ENCODE measurements at places on chromosomes 1 and 21.

DNA sequence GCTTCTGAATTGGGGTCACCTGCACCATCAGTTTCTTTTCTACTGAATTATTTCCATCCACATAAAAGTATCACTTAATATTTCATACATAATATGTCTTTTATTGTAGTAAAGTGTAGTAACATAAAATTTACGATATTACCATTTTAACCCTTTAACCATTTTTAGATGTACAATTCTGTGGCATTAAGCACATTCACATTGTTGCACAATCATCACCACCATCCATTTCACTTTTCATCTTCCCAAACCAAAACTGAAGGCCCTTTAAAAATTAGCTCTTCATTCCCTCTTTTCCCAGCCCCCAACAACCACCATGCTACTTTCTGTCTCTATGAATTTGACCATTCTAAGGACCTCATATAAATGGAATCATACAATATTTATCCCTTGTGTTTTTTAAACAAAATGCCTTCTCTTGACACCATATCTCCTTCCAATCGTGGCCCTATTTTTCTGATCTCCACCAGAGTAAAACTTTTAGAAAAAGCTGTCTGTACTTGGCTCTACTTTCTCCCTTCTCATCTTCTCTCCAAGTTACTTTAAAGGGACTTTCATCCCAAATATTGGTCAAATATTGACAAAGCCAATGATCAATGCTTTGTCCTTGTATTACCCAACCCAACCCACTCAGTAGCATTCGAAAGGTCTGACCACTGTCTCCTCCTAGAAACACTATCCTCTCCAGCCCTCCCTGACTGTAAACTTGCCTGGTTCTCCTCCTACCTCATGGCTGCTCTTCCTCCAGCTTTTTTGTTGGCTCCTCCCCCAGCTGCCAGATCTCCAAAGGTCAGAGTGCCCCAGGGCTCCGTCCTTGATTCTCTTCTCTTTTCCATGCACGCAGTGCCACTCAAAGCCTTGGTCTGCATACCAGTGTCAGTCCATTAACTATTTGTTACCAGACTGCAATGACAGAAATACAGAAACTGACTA is 44.7 kb downstream of the SLC30A10 start:
- DNase-seq: no peak

GRCh38 chr1:43711524-43712386 is 4.4 kb downstream of the ST3GAL3 start:
- no peak for DNase-seq

DNA sequence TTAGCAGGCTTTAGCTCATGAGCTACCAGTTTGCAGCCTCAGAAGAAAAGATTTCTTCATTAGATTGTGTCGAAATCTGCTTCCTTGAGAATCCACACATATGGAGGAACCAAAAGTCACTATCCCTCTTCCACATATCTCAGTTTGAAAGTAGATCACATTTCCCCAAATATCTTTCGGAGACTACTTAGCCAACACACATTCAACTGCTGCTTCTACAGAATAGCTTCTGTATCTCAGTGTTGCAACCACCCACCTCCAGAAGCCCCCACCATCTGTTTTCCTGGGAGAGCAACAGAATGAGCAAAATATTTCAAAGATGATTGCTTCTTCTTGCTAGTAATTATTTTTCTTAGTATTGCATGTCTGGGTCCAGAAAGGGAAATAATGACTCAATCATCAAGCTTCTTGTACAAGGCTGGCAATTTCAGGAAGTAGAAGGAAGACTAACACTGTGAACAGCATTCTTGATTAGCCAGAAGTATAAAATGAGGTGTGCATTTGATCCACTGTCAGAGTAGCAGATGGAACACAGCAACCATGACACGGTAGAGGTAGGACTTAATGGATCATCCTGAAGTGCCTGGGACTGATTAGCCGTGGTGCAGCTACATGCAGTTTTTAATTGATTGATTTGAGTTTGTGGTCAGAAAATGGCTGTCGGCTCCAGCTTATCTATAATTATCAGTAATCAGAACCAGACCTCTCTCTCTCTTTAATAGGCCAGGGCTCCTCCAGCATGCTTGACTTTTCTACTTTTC is 24.9 kb downstream of the ZC3H11B start:
- no peak for DNase-seq

- DNase-seq: no peak
Measured at GRCh38 chr1:64212031-64212430, 8.6 kb downstream of the UBE2U start.

Measured in CD4-positive, alpha-beta T cell treated with Interleukin-6 at 100 ng/mL for 8 hours (primary cell).